ENCODE measurements at places on chromosomes 5 and 9.

GRCh38 chr9:78668148-78668832, 371.4 kb downstream of the PSAT1 start:
- no peak for DNase-seq

GRCh38 chr5:124337996-124338395, 408.4 kb downstream of the ZNF608 start:
- DNase-seq, result no peak

DNA sequence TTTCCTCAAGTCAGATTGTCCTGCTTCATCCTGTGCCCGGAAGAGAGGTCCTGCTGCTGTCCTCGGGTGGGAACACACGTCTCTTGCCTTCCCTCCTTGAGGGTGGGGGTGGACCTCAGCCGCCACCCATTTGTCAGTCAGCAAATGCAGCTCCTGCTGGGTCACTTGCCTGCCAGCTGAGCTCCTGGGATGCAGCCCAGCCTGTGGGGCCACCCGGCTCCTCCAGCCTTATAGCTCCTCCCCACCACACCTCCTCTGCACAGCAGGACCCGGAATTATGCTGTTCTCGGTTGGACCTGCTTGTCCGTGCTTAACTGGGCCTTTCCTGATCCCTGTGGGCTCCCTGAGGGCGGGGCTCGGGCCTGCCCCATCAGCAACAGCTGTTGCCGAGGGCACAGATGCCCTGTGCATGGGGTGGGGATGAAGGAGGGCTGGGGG, 52.7 kb downstream of the RXRA start:
- no peak for DNase-seq

DNA sequence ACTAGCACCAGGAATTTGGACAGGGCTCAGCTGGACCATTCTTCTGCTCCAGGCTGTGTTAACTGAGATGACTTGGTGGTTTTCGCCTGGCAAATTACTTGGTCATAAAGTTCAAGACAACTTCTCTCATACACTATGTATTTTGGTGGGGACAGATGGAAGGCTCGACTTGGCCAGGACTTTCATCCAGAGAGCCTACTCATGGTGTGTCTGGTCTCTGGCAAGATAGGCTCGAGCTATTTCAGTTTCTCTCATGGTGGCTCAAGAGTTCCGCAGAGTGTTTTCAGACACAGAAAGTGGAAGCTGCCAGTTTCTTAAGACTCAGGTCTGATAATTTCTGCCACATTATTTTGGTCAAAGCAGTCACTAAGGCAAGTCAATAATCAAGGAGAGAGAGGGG, 135.6 kb downstream of the IRX2 start:
- DNase-seq, result no peak
